ENCODE measurements at places on chromosomes 7 and 10. TPM values are rescaled to one million over a fixed set of nuclear protein-coding genes. Genes with fewer than 3 reads are reported as not detected.

The TEX47 gene
- not detected for total RNA-seq

The TFPI2 gene
- total RNA-seq: 1.1 TPM

The AKAP9 gene
- total RNA-seq: 41.8 TPM

The GJD4 gene
- not detected for total RNA-seq

The CALU gene
- 190 TPM for total RNA-seq

The IFIT1B gene
- 0.24 TPM for total RNA-seq

The LRRC17 gene
- total RNA-seq: 1.8 TPM

DNA sequence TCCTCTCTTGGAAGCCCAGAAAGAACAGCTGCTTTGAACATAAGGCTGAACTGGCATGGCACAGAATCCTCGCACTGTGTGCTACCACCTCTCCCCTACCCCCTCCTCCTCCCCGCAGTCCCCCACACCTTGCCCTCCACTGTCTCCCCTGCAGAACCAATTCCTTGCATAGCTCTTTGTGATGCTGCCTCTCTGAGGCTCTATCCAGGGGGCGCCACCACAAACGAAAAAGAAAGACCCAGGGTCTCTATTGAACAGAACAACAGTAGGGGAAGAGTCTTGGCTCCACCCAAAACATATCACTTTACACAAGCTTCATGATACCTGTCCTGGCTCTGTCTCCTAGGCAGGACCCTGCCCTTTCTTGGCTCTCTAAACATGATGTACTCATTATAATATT lies 26.2 kb upstream of the EBLN1 start:
- H3K27ac ChIP-seq: no peak overlapping the region
- H3K36me3 ChIP-seq: no peaks in the 10 kb centered on the region
- no peaks in the 10 kb centered on the region for H3K4me1 ChIP-seq
- H3K4me3 ChIP-seq: no peak overlapping the region

DNA sequence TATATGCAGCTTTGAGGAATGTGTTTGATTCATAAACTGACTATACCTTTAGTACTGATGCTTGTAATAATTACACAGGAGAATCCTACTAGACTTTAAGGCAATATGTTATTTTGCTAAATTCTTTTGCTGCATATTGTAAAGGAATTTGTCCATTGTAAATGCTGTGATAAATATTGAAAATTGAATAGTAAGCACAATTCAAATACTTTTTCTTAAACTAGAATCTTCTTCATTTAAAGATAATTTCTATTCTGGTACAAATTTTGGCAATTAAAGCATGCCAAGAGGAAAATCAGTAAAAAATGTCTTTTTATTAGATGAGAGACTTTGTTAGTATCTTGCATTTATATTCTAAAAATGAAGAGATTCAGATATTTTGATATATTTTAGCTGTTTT lies 45.4 kb downstream of the SMNDC1 start:
- H3K36me3 ChIP-seq: no peaks in the 10 kb centered on the region
- peaks cover 43% of the 10 kb centered on the region for H3K4me1 ChIP-seq
- no peak overlapping the region for H3K4me3 ChIP-seq
- no peak for DNase-seq
- H3K27me3 ChIP-seq: no peaks in the 10 kb centered on the region

GRCh38 chr10:1368842-1369171 lies 312.6 kb downstream of the WDR37 start:
- no peak overlapping the region for H3K27ac ChIP-seq
- DNase-seq: peak; percentile 55
- no peaks in the 10 kb centered on the region for H3K36me3 ChIP-seq
- no peaks in the 10 kb centered on the region for H3K4me1 ChIP-seq

DNA sequence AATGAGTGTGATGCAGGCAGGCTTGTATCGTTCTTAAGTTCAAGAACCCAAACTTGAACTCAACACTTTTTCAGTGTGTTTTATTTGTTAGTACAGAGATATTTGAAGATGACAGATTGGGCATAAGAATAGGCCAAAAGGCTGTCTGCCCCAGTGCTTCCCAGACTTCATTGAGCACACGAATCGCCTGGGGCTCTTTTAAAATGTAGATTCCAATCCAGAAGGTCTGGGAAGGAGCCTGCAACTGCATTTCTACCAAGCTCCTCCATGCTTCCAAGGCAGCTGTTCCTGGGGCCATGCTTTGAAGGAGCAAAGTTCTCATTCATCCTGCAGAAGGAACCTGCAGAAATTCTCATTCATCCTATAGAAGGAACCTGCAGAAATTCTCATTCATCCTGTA lies 114.5 kb upstream of the INSYN2A start:
- no peaks in the 10 kb centered on the region for H3K4me1 ChIP-seq
- no peak overlapping the region for H3K4me3 ChIP-seq
- DNase-seq: no peak
- no peaks in the 10 kb centered on the region for H3K36me3 ChIP-seq

GRCh38 chr10:59479426-59479825 lies 117.1 kb upstream of the FAM13C start:
- no peak overlapping the region for H3K4me3 ChIP-seq
- DNase-seq: no peak
- H3K36me3 ChIP-seq: no peaks in the 10 kb centered on the region
- no peaks in the 10 kb centered on the region for H3K4me1 ChIP-seq
- H3K27ac ChIP-seq: no peak overlapping the region

DNA sequence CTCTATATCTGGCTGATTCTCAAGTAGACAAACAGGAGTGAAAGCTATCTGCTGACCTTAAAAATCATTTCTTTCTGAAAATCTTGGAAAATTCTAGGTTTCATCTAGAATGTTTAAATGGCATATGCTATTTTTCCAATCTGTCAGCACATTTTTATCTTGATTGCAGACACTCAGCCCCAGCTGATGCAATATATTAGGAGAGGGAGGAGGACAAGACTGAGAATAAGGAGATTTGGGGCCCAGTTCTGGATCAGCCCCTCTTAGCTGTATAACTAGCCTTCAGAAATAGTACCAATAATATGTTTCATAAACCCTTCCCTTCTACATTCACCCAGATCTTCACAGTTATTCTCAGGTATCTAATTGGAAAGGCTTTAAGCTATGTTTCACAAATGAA lies 131.2 kb downstream of the HDAC9 start:
- DNase-seq: no peak
- H3K4me3 ChIP-seq: no peak overlapping the region
- no peak overlapping the region for H3K27ac ChIP-seq
- H3K4me1 ChIP-seq: no peaks in the 10 kb centered on the region

DNA sequence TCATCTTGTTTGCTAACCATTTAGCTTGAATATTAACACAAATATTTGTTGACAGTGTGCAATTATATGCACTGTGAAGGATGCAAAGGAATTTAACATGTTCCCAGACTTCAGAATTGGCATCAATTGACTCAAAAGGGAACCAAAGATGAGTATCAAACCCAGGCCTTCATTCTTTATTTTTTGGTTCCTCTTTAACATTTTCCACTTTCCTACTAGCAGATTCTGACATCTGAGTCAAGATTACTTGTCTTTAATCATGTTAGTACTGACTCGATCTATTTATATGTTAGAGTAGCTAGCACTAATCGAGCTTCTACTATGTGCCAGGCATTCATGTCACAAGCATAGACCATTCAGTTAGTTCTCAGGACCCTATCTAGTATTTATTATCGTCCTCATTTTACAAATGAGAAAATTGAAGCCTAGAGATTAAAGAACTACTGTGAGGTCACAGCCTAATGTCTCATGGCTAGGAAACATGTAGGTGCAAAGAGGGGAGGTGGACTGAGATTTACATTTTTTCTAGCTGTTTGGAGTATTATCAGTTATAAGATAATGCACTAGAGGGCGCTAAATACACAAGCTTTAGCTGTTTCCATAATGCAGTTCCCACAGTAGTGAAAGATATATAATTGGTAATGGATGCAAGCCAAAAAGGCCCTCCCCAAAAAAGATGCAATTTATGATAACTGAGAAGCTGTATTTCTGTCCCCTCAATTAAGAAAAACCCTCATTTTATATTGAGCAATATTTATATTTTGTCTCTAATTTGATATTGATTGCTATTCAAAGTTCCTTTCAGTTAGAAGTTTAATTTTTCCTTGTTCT lies 32.9 kb upstream of the KMT2E start:
- no peaks in the 10 kb centered on the region for H3K4me1 ChIP-seq
- H3K27me3 ChIP-seq: no peaks in the 10 kb centered on the region
- no peak for DNase-seq
- no peak overlapping the region for H3K4me3 ChIP-seq

DNA sequence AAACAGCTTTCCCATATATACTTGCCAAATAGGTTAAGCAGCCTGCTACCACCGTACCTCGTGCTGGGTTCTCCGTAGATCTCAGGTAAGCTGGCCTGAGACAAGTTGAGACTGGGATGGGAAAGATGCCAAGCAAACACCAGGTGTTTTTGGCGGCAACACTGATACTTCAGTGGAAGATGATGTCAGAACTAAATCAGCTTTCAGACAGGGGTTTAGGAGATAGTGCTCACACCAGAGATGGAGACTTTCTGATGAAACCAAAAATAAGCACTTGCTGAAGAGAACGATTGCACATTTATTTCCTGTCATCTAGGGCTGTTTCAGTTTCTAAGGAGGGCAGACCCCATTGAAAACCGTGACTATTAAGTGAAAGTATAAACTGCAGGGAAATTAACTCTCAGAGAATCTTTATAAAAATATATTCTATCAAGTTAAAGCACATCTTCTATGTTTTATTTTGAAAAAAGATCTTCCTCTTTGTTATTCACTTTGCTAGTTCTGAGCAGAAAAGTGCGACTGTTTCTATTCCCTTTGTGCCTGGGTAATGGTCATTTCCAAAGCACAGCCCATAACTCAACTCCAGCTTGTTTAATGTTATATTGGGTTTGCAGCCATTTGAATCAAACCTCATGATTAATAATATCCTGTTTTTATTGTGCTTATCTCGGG lies 149.9 kb downstream of the CPED1 start:
- H3K4me3 ChIP-seq: no peak overlapping the region
- H3K36me3 ChIP-seq: peaks cover 27% of the 10 kb centered on the region
- no peak overlapping the region for H3K27ac ChIP-seq
- H3K27me3 ChIP-seq: no peaks in the 10 kb centered on the region

GRCh38 chr10:113055458-113055857 lies 105.4 kb downstream of the TCF7L2 start:
- no peaks in the 10 kb centered on the region for H3K4me1 ChIP-seq
- H3K27me3 ChIP-seq: no peaks in the 10 kb centered on the region
- no peaks in the 10 kb centered on the region for H3K36me3 ChIP-seq
- H3K4me3 ChIP-seq: no peak overlapping the region
- no peak overlapping the region for H3K27ac ChIP-seq

- H3K27ac ChIP-seq: no peak overlapping the region
- H3K27me3 ChIP-seq: no peaks in the 10 kb centered on the region
- H3K4me1 ChIP-seq: no peaks in the 10 kb centered on the region
- H3K4me3 ChIP-seq: no peak overlapping the region
Observed at GRCh38 chr10:77131214-77131613, 506.4 kb downstream of the KCNMA1 start.

DNA sequence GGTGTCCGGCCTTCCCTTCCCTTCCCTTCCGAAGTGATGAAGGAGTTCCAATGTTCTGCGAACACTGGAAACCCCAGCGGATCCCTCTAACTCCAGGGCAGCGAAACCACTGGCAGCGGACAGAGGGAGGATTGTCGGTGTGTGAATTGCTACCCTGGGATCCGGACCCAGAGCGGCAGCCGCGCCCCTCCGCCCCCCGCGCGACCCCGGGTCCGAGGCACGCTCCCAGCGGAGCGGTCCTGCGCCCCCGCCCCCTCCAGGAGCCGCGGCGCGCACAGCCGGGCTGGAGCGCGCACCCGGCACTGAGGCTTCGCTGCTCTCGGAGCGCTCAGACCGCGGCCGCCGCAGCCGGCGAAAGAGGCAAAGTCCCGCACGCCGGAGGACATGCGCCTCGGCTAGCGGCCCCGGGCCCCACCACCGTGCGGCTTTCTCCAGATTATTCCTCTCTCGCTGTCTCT lies at the start of gene PTPRZ1:
TSS of gene PTPRZ1 (plus strand) at position 331 of the 458 bp plus-strand sequence. CDS start 339 bp downstream, outside the sequence.
- DNase-seq: no peak
- H3K27me3 ChIP-seq: no peaks in the 10 kb centered on the region
- peaks cover 7% of the 10 kb centered on the region for H3K4me1 ChIP-seq
- H3K36me3 ChIP-seq: no peaks in the 10 kb centered on the region
- peak within 1 kb of the TSS; percentile 56 for H3K4me3 ChIP-seq

GRCh38 chr10:59287587-59288255 lies 74.6 kb downstream of the FAM13C start:
- no peak overlapping the region for H3K4me3 ChIP-seq
- no peaks in the 10 kb centered on the region for H3K27me3 ChIP-seq
- DNase-seq: no peak
- no peaks in the 10 kb centered on the region for H3K4me1 ChIP-seq
- H3K27ac ChIP-seq: no peak overlapping the region

DNA sequence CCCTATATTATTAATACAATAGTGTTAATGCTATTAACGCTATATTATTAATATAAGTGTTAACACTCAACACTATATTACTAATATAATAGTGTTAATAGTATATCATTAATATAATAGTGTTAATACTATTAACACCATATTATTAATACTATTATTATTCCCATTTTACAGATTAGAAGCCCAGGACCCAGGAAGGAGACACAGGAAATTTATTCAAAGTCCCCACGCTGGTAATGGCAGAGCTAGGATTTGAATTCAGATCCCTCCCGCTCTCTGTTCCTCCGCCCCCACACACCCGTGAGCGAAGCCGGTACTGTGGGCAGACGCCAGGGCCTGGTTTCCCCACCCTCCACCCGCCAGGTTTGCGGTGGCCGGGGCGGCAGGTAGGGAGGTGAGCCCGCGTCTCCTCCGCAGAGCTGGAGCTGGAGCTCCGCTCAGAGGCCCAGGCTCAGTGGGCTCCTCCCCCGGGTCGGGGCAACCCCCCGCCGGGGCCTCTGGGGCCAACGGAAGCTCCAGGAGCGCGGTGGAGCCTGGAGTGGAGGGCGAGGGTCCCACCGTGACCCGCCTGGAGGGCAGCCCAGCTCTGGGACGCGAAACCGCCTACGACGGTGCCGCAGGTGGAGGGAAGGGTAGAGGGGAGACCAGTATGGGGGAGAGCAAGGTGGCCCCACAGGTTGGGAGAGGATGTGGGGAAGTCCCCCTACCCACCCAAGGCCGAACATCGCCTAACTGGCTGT lies at the start of gene TMEM225B:
TSS of gene TMEM225B (plus strand) at position 506 of the 740 bp plus-strand sequence. CDS start 6,122 bp downstream, outside the sequence.
- no peak for DNase-seq
- H3K4me3 ChIP-seq: no peak within 1 kb of the TSS
- H3K27me3 ChIP-seq: no peaks in the 10 kb centered on the region

DNA sequence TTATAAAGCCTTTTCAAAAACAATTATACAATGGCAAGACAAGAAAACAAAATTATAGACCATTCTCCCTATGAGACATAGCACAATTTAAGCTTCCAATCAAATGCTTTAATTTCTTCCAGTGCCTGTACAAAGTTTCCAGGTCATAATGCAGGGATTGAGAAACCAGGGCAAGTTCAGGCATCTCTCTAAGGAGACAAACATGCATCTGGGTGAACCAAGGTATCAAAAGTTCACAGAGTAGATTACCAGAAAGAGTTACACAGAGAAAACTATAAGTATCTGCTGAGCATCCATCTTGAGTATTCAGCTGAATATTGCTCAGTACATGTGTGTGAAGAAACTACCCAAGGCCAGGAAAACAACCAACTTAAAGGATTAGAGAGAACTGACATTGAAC lies 89.1 kb downstream of the COL28A1 start:
- no peaks in the 10 kb centered on the region for H3K27me3 ChIP-seq
- no peak overlapping the region for H3K4me3 ChIP-seq
- H3K4me1 ChIP-seq: no peaks in the 10 kb centered on the region
- DNase-seq: no peak

Measured in right atrium auricular region (tissue), 2 donors.